ENCODE measurements at places on chromosomes 6 and 20.

DNA sequence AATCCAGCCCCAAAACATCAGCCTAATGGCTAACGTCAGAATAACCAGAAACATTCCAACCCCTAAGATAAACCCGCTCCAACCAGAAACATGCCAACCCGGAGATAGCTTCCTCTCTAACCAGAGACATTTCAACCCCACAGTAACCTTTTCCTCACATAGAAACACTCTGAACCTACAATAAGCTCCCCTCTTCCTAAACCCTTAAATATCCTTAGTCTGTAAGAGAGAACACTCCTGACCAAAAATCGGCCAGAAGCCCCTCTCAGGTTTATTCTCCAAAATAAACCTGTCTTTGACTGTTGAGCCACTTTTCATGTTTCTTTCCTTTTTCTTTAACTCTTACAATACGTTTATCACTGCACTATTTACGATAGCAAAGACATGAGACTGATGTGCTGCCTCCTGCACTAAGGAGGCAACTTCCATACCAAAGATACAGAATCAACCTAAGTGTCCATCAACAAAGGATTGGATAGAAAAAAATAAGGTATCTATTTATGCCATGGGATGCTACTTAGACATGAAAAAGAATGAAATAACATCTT is 5.0 kb upstream of the GABRR2 start:
- no peak for DNase-seq

DNA sequence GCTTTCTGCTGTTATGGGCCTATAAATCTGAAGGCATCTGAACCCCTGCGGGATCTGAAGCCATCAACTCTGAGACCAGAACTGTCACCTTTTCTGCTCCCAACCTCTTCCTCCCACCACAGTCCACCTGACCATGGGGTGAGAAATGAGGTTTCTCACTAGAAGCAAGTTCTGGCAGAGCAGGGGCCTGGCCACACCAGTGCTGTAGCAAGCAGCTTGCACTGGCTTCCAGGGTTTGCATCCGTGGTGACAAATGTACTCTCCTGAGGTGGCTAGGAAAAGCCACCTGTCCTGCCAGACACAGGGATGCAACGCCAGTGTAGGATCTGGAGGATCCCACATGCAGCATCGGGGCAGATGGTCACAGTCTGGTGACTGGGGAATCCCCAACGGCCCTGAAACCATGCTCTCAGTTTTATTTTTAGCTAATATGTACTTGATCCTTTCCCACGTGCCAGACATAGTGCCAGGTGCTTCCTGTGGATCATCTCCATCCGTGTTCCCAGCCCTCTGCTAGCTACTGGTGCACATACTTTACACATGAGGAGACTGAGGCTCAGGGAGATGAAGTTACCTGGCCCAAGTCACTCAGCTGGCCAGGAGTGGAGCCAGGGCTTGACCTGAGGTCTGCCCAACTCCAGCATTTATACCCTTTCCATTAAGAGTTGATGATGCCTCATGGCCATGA is 122.1 kb upstream of the SPACA1 start:
- no peak for DNase-seq

GRCh38 chr6:161134550-161135298 is 139.1 kb downstream of the AGPAT4 start:
- no peak for DNase-seq

GRCh38 chr6:90249458-90249857 is 47.2 kb downstream of the BACH2 start:
- DNase-seq, result no peak

DNA sequence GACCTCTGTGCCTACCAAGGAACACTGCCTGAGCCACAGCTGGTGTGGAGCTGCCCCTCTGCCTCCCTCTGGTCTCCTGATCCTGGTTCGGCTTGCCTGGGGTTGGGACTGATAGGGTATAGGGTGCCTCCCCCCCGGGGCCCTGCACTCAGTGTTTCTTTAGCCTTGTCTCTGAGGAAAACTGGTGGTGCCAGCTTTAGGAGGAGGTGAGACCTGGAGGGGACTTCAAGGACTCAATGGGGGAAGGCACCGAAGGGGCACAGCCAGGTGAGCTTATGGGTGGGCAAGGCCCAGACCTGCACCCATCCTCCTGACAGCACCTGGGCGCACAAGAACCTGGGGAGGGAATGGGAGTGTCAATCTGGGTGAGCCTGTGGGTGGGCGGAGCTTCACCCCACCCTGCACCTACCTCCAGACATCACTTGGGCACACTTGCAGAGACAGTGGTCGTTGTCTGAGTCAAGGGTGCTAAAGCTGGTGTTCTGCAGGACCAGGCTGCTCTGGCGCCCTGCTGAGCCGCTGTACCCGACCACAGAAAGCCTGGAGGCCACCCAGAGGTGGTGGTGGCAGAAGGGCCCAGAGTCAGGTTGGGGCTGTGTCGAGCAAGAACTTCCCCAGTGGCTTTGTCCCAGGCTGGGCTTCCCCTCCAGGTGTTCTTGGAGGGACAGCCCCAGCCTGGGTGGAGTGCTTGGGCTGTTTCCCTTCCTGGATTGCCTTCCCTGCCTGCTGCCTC is 40.5 kb downstream of the FAM110A start:
- no peak for DNase-seq
